ENCODE measurements at places on chromosomes 7 and 10. TPM values are rescaled to one million over a fixed set of nuclear protein-coding genes. Genes with fewer than 3 reads are reported as not detected.

DNA sequence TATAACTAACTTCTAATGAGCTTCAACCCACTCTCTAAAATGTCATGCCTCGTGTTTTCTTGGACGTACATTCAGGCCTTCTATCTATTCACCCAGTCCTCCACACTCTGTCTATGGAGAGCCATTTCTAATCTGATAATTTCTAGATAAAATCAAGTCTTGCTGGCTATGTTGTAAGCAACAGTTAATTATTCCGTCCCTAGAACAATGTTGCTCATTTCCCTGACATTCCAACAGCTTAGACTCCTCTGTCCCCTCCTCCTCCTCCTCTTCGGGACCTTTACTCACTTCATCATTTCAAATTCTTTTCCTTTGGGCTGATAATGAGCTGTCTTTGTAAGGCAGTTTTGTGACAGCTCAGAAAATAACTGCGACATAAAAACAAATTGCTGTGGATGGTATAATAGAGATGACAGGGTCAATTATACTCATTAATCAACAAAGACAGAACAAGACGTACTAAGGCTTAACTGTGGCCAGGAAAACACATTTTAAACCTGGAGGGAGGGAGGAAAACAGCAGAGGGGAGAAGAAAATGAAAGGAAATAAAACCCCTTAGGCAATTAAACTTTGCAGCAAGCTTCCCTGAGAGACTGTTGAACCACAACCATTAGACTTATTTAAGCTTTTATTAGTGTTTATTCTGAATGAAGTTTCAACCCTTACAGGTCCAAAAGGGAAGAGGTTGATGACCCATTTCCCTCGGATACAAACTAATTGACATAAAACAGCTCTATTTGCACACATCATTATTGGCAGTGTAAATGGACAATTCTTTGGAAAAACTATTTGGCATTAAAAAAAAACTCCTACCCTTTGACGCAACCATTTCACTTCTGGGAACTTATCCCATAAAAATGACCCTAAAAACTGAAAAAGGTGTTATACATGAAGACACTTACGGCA, 179.1 kb downstream of the SFMBT2 start:
- no peak for DNase-seq

GRCh38 chr7:147829016-147829415, 761.5 kb upstream of the C7orf33 start:
- no peak for DNase-seq

DNA sequence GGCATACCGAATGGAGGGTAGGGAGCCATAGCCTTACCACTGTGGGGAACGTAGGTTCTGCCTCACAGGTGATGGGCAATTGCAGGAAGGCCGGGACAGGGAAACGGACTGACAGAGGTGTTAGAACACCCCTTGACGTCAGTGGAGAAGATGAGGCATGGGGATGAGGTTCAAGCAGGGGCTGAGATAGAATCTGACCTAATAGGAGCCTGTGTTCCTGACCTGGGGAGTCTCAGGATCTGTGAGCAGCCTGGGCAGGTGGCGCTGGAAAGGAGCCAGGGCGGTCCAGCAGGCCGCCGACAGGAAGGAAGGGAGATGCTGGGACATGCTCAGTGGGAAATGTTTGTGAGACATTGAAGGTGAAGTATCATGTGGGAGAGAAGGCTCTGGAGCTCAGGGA, 109.4 kb downstream of the WDFY4 start:
- DNase-seq, result no peak

DNA sequence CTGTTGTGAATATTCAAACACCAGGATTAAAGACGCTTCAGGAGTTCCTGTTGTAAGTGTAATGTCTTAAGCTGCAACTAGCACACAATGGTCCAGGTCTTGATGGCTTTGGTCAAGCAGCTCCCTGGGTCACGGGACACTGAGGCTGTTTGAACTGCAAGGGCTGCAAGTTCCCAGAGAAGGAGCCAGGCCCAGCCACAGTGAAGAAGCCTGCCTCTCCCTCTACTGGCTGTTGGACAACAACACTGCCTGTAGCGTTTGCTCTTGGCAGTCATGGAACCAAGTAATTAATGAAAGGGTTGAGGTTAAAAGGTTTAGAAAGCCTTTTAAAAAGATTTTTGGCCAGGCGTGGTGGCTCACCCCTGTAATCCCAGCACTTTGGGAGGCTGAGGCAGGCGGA, 31.9 kb upstream of the GUSB start:
- no peak for DNase-seq

RAMP3 gene
- not detected for total RNA-seq

FKBP6 gene
- total RNA-seq, result not detected

ITIH2 gene
- not detected for total RNA-seq

GHRHR gene
- not detected for total RNA-seq
